ENCODE measurements at places on chromosomes 6 and 20.

DNA sequence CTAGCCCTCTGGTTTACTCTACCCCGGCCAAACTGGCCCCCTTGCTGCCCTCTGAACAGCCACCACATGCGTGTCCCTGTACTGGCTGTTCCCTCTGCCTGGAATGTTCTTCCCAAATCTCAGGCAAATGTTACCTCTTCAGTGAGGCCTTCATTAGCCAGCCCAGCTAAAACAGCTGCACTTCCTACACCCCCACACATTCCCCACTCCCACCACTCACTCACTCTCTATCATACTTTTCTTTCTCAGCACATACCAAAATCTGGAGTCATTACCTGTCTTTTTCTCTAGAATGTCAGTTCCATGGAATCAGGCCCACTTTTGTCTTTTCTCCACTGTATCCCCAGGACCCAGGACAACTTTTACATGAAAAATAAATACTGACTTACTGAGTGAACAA lies 401.2 kb upstream of the SULF2 start:
- no peak for DNase-seq

DNA sequence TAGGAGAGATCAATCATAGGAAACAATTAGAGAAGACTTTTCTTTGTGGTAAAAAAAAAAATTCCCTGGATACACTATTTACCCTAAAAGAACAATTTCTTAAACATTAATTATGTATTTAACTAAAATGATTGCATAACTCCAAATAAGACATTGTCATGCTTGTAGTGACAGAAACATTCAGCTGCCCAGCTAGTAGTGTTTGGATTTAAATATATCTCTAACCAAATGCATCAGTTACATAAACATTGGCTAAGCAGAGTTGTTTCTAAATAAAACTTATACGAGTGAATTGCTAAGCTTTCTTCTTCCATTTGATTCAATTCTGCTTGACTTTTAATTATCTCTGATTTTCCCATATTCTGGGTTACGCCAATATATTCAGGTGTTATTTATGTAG lies 23.7 kb downstream of the MLIP start:
- no peak for DNase-seq

- peak; percentile 61 for DNase-seq
Measured at GRCh38 chr6:2529211-2529719, 221.5 kb downstream of the MYLK4 start.

DNA sequence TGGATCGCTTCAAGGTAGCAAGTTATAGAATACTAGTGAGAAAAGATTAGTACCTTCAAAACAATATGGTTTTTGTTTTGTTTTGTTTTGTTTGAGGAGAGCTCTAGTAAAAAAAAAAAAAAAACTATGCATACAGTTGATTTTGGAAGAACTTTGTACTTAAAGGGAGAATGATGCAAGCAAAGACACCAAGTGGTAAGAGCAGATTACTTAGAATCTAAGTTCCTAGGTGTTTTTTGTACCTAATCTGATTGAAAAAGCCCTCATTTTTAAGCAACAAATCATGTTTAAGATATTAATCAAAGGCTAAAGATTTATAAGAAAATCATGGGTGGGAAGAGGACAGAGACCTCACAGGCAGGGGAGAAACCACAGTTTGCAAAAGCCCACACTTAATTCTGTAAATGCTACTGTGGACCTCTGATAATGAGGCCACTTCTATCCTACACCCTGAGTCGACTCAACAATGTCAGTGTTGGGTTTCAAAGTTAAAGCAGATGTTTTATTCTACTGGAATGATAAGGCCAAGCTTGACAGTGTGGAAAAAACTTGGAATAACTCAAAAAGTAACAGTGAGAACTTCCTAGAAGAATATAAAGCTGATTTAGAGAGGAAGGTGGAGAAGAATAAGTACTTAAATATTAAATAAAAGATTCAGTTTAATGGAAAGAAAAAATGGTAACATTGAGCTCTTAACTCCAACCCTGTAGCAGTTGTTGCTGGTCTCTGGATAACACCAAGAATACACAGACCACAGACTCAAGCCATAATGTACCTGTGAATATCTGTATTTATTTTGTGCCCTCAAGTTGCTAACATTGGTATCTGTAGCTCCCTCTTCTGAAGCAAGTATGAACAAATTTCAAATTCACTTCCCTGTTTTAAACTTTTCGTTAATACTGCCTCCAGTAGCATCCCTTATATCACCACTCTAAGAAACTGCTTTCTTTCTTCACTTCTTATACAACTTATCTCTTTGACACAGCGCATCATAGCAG lies 1047.8 kb downstream of the EPHA7 start:
- DNase-seq = no peak

GRCh38 chr6:111920578-111920977 lies 47.3 kb upstream of the FYN start:
- DNase-seq = no peak

GRCh38 chr6:53130569-53131290 lies 17.9 kb downstream of the GCM1 start:
- DNase-seq = no peak
